ENCODE measurements at places on chromosomes 12 and 14.

DNA sequence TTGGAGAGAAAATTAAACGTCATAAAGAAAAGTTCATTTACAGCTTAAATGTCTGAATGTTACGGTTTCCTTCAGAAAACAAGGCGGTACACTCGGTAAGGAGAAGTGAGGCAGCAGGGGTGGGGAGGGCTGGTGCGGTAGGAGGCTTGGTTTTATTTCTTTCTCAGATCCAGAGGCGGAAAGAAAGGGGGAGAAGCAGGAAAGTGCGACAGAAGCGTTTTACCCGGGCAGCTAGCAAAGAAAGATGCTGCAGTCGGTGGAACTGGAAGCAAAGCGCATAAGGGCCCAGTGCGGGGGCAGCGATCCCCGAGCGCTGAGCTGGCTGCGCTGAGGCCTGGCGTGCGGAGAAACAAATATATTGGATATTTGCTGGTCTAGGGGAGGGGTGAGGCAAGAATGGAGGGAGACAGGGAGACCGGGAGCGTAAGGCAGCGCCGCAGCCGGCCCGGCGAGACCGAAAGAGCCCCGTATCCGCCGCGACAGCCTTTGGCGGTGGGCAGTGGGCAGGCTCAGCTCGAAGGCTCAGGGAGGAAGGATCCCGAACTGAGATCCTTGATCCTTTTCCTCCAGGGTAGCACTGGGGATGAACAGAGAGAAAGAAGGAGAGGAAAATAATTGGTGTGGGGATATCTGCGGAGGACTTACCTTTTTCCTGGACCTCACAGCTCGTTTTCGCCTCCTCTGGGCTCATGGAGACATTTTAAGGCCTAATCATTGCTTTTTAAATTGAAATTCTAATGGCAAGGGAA lies 6.4 kb upstream of the HOXC11 start:
- DNase-seq: no peak

GRCh38 chr14:80434574-80435321 lies 223.4 kb upstream of the DIO2 start:
- no peak for DNase-seq

DNA sequence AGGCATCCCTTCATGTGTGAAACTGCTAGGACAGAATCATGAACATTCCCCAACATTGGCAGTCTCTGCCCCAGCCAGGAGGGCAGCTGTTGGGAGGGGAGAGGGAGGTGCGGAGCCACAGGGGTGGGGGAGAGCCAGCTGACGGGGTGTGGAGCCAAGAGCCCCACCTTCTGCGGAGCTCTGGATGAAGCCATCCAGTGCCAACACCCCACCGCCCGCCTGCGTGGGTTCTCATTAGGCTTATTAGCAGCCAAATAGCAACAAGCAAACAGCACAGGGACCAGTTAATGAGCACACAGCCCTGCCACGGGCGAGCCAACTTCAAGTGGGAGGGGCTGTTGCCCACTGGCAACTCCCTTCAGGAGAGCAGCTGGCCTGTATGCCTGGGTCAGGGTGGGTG lies 12.1 kb downstream of the LTBP2 start:
- no peak for DNase-seq

DNA sequence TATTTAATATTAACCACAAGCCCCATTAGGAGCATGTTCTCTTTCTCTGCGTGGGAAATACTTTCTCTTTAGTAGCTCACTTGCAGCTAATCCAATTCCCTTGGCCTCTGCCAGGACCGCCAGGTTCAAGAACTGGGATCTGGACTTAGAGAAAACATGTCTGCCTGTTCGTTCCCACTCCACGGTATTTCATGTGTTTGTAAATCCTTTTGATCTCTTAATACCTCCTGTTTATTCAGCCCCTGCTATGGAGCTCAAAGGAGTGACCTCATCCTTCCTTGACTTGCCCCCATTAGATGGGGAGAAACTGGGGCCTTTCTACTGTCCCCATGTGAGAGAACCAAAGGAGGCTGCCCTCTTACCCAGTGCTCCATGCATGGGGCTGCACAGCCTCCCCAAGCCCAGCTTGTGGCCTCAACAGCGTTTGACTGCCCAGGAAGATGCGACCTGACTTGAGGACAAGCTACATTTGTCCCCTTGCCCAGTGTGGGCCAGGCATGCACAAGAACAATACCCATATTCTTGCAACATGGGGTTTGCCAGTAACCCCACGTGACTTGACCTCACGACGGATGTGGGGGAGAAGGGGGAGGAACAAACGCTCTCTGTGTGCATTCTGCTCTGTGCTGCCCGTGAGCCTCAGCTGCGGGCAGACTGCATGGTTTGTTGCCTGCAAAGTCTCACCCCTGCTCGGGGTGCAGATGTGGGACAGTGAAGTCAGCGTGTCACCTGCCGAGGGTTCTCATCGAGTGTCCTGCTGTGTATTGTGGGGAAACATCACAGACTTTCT lies 30.3 kb downstream of the CD9 start:
- no peak for DNase-seq

DNA sequence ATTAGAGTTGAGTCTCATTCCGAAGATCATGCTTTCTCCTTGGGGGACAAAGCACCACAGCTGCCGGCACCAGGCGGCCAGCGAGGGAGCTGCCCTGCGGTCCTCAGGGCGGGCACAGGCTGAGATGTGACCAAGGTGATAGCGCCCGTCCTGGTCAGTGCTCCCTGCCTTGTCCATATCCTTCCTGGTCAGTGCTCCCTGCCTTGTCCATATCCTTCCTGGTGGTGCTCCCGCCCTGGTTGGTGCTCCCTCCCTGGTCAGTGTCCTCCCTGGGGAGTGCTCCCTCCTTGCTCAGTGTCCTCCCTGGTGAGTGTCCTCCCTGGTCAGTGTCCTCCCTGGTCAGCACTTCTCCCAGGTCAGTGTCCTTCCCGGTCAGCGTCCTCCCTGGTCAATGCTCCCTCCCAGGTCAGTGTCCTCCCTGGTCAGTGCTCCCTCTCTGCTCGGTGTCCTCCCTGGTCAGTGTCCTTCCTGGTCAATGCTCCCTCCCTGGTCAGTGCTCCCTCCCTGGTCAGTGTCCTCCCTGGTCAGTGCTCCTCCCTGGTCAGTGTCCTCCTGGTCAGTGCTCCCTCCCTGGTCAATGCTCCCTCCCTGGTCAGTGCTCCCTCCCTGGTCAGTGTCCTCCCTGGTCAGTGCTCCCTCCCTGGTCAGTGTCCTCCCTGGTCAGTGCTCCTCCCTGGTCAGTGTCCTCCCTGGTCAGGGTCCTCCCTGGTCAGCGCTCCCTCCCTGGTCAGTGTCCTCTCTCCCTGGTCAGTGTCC lies 92.2 kb downstream of the ADGRD1 start:
- DNase-seq: no peak

DNA sequence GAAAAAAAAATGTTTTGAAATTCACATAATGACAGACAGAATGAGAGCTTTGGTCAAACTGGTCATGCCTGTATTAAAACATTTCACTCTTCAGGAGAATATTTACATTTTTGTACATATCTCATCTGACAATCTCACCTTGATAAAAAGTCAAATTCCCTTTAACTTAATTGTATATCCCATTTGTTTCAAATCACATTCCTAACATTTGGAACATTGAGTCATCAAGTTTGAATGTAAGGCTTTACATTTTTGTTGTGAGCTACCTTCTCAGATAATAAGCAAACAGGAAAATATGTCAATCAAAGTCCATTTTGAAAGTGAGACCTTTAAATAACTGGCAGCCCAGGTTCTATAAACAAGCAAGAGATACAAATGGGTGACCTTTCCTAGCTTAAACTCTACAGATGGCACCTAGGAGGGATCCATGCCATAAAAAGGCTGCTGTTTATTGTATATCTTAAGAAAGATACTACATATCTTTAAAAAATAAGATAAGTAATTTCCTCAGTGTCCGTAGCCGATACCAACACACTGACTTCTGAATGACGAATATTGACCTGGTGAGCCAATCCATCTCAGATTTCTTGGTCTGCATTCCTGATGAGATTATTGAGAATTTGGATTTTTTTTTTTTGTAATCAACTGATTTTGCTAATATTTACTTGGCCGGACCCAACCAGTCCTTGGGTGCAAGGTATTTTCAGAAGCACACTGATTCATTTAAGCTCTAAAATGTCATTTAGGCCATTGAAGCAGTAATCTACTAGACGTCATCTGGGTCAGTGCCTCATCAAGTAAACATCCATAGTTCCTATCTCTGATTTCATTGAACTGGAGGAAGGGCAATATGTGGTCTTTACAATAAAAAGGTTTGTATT lies 259.6 kb downstream of the BTG1 start:
- no peak for DNase-seq

- no peak for DNase-seq
Observed at GRCh38 chr14:70649803-70650202, 8.1 kb downstream of the TTC9 start.

DNA sequence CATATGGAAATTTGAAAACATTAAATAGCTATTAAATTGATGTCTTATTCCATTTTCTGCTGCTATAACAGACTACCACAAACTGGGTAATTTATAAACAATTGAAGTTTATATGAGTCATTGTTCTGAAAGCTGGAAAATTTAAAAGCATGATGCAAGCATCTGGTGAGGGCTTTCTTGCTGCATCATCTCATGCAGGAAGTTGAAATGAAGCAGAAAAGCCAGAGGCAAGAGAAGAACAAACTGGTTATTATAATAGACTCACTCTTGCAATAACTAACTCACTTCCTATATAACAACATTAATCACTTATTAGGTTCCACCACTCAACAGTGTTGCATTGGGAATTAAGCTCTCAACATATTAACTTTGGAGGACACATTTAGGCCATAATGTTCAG lies 1277.4 kb downstream of the LRFN5 start:
- DNase-seq: no peak

DNA sequence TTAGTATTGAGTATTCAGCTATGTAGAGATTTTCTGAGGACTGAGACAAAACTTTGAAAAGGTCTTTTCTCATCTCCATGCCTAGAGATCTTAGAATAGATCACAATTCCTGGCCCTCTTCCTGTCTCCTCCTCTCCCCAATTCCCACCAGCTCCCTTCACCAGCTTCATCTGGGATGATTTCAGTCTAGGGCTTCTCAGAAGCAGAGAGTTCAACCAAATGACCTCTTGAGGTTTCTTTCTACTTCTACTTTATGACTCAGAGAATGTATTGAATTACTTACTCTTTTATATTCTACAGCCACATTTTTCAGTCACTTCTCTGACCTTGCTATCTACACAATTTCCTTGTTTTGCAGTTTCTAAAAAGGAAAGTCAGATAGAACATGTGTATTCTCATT lies 19.4 kb upstream of the SNX6 start:
- no peak for DNase-seq

- peak; percentile 37 for DNase-seq
Observed at GRCh38 chr12:570435-570920, 92.8 kb downstream of the NINJ2 start.

DNA sequence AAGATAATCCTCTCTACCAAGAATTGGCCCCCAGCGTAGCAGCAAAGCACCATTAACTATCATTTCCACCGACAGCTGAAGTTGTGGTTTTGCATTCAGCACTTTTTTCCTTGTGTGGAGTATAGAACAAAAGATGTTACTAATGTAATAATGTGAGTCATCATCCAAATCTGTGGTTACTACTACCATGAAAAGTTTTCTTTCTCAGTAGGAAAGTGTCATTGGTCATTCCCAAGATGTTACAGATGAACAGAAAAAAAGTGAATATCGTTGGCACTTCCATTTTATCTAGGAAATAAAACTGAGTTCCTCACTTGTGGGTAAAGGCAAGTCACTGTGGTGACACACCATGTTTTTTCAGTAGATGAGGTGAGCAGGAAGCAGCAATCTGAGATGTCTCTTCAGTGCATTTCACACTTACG lies 30.3 kb upstream of the IFNG start:
- no peak for DNase-seq

DNA sequence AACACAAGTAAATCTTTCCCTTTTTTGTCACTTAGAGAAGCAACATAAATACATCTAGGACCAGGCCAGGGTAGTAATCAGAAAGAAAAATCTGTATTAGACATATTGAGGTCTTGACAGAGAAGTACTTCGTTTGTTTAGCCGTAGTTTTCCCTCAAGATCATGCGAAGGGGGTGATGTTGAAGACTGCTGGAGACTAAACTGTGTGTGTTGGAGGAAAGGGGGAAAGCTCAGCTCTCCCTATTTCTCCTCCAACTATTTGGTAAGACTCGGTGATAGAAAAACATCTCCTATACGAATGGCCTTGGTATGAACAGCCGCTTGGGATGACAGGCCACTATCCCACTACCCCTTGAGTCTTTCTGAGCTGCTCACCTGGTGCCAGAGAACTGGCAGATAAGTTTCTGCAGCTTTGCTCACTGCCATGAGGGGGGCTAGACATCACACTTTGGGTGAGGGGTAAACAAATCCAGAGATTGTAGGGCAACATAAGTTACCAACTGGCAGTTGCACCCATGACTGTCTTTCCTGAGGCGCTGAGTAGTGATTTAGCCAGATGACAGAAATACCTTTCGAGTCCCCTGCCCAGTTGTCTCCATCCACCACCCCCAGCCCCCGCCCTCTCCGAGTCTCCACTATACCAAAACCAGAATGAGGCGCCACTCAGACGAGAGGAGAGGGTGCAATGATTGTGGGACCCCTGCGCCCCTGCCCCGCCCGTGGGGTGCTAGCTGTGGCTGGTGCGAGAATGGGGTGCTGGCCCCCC lies 685 bp downstream of the VAMP1 start:
- no peak for DNase-seq

- DNase-seq: no peak
Observed at GRCh38 chr14:57617510-57617909, 123.9 kb upstream of the CCDC198 start.

GRCh38 chr14:52220924-52221811 lies 46.3 kb upstream of the PTGDR start:
- DNase-seq: no peak

DNA sequence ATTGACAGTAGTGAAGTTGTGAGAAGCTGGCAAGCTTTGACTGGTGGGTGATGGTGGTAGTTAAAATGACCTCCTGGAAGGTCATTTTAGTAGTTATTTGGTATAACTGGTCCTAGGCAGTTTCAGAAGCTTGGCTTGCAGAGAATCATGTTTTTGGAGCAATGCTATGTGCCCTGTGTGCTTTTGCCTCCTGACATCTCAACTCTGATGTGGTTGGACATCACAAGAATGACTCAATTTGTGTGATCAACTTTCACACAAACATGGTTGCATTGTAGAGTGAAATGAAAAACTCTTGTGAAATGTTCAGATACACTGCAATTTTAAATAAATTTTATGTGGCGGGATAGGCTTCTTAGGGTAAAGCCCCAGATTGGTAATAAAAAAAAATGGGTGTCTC lies 8.3 kb upstream of the ABCD2 start:
- DNase-seq: no peak

DNA sequence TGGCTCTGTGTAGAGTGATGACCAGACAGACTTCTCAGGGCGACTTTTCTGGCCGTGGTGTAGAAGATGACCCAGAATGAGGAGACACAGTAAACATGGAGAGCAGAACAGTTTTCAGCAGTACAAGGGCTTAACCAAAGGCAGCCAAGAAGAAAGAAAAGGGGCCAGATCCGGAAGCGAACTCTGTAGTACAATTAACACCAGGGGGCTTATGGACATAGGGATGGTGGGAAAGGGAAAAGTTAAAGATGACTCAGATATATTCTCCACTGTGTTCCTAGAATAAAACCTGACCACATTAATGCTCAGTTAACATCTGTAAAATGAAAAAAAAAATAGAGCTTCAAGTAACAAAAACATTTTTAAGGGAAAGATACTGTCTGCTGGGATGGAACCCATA lies 60.2 kb downstream of the LGR5 start:
- DNase-seq: no peak

GRCh38 chr12:109223211-109223610 lies 85.9 kb downstream of the FOXN4 start:
- DNase-seq: no peak
